ENCODE measurements at places on chromosomes 7 and 10.

DNA sequence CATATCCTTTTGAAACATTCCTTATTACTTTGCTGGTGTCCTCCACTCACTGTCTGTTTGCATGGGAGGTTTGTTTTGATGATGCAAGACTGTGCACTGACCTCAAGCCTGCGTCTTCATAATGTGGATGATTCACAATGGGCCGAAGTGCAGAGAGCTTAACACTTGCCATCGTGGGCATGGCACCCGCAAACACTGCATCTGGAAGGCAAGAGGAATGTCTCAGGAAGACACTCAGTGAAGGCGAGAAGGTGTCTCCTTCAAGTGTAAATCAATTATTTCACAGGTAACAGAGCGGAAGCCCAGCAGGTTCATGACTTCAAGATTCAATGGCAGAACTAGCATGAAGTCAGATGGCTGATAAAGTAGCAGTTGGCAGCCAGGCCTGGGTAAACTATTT is 98.1 kb downstream of the DPY19L1 start:
- DNase-seq: no peak

GRCh38 chr10:82558014-82558607 is 683.1 kb downstream of the NRG3 start:
- DNase-seq: no peak

- no peak for DNase-seq
These were observed 620.6 kb upstream of the ANKRD30A start for GRCh38 chr10:36504758-36505157.

GRCh38 chr7:157282141-157282801 is 54.5 kb upstream of the DNAJB6 start:
- no peak for DNase-seq

Data from activated CD8-positive, alpha-beta memory T cell treated with anti-CD3 and anti-CD28 coated beads for 1 hour (primary cell).